ENCODE measurements at places on chromosomes 12 and 14.

- DNase-seq = no peak
These were observed 126.7 kb downstream of the EPS8 start for GRCh38 chr12:15662303-15662980.

- no peak for DNase-seq
These were observed 113.0 kb downstream of the DYRK2 start for GRCh38 chr12:67761566-67761965.

DNA sequence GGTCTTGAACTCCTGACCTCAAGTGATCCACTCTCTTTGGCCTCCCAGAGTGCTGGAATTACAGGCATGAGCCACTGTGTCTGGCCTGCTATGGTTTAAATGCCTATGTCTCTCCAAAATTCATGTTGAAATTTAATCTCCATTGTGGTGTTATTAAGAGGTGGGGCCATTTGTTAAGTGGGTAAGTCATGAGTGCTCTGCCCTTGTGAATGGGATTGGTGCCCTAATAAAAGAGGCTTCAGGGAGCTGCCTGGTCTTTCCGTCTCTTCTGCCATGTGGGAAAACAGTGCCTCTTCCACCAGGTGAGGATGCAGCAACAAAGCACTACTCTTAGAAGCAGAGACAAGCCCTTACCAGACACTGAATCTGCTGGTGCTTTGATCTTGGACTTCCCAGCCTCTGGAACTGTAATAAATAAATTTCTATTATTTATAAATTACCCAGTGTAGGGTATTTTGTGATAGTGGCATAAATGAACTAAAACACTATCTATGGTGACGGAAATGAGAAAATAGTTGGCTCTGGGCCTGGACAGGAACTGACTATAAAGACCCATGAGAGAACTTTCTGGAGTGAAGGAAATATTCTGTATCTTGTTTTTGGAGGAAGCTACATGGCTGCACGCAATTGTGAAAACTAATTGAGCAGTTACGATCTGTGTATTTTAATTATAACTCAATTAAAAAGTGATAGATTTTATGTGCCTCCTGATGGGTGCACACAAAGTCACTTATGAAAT is 12.1 kb upstream of the ATP23 start:
- DNase-seq = no peak

DNA sequence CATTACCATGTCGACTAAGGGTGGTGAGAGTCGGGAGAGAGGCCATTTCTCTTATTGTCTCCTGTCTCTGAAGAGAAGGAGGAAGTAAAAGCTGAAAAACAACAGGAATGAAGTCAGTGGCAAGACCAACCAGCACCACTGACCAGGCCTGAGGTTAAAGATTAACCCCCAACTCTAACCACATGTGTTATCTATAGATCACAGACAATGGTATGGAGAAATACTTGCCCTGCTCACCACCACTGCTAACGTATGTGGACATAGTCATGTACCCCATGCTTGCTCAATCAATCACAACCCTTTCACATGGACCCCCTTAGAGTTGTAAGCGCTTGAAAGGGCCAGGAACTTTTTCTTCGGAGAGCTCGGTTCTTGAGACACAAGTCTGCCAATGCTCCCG is 690.9 kb upstream of the LMO3 start:
- DNase-seq = no peak

DNA sequence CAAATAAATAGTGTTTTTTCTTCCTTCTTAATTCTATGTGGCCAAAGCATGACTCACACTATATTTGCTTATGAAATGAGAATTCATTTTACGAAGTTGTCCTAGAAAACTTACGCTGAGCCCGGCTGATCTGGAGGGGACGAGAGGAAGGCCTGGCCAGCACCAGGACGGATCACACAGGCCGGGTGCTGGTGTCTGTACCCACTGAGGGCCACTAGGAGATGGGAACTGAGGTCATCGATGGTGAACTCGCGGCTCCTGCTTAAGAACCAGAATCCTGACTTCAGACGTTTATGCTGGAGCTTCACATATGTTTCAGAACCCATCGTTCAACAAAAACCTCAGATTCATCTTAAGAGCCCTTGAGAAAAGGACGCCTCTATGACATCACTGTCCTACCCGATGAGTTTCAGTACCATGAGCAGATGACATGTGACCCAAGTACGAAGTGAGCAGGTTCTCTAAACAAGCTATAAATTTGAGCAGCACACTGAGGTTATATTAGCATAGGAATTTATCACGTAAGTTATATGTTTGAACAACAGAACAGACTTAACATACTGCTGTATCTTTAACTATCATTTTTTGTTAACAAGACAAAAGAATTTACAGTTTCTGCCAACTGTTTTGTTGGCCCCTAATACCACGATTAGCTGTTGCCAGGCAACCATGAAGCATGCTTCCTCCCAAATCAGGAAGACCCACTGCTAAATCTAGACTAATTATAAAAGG is 111.9 kb downstream of the FOXN3 start:
- DNase-seq = no peak

GRCh38 chr14:98156411-98156810 is 1115.6 kb downstream of the BCL11B start:
- no peak for DNase-seq

GRCh38 chr12:82652071-82652470 is 34.6 kb upstream of the TMTC2 start:
- no peak for DNase-seq

- no peak for DNase-seq
These were observed 87.3 kb downstream of the SLC41A2 start for GRCh38 chr12:104870797-104871196.

- DNase-seq = no peak
These were observed 505.0 kb downstream of the SLC16A7 start for GRCh38 chr12:60100852-60101251.

DNA sequence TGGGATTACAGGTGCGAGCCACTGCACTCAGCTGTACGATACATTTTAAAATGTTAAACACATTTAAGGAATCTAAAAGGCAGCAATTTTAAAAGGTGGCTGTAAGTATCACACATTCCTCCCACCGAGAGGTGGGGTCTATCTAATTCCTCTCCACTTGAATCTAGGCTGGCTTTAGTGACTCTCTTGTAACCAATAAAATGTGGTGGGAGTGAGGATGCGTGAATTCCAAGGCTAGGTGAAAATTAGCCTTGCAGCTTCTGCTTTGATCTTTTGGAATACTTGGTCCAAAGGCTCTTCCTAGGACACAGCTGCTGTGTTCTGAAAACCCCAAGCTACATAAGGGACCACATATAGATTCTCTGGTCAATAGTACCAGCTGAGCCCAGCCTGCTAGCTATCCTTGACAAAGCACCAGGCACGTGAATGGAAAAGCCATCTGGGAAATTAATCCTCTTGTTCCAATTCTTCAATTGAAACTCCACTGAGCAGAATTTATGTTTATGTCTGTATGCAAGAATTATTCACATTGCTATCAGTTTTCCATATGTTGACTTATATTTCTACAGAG is 8.8 kb upstream of the GPRC5D start:
- no peak for DNase-seq

DNA sequence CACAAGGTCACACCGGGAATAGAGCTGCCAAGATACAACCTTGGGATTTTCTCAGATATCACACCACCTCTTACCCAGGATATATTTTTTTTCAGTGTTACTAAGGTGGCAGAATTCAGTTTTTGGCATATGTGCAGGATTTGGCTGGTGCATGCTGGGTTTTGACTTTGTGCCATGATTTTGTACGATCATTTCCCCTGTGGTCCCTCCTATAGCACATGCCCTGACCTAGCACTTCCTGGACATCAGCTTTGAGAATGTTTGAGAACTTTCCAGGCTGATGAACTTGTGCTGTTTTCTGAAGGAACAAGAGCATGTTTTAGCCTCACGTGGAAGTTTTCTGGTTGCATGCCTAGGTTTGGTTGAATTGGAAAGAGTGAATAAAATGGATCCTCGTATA is 11.0 kb upstream of the TBPL2 start:
- DNase-seq = no peak

GRCh38 chr12:5909560-5909959 is 35.5 kb downstream of the ANO2 start:
- no peak for DNase-seq

- no peak for DNase-seq
These were observed 64.2 kb downstream of the CLMN start for GRCh38 chr14:95255487-95255886.

GRCh38 chr14:93410021-93410420 is 20.7 kb upstream of the UNC79 start:
- no peak for DNase-seq

DNA sequence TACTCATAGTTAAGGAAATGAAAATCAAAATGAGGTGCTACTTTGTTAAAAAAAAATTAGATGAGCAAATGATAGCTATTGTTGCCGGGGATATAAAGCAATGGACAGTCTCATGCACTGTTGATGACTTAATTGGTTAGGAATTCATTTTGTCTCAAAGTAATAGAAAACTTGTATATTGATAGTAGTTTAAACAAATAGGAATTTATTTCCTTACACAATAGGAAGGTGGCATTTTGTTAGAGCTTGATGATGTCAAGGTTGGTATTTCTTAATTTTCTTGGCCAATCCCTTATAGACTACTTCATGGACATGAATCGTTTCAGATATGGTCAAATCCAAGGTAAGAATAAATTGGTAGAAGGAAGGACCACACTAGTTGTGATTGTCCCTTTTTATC is 7.8 kb downstream of the PRPF39 start:
- DNase-seq = no peak

GRCh38 chr14:91143862-91144261 is 30.0 kb downstream of the DGLUCY start:
- DNase-seq = no peak

DNA sequence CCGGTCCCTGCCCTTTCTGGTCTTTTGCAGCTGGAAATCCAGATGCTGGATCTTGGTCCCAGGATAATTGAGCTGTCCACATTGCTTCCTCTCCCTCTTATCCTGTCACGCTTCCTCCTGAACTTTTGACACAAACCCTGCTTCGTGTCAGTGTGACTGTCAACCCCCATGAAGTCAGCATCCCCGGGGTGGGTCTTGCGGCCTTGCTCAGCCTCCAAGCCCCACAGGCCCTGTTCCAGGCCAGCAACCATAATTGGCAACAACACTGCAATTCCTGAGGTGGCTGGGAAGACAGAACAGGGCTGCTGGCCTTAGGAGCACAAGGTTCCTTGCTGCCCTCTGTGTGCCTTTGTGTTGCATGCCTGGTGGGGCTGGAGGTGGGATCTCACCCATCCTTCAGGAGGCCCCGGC is 74.9 kb downstream of the NTF3 start:
- no peak for DNase-seq

DNA sequence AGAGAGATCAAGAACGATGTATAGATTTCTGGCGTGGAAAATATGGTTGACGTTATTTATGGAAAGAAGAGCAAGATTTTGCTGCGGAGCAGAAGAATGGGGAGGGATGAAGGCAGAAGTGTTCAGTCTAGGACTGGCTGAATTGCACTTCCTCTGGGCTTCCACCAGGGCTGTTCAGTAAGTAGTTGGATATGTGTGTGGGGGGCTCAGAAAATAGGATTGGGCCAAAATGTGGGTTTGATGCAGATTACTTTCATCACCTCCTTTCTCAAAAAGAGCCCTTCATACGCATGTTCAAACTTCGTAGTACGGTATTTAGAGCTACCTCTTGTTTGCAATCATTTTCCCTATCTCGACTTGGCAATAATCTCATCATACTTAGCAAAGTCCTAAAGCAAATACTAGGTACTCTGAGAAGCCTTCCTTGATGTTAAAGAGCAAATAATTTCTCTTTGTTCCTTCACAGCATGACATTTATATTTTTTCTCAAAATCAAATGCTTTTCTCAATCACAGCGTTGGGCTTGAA is 349.4 kb downstream of the NELL2 start:
- DNase-seq = no peak

- DNase-seq = no peak
These were observed 1.2 kb downstream of the HNRNPC start for GRCh38 chr14:21267886-21268616.

DNA sequence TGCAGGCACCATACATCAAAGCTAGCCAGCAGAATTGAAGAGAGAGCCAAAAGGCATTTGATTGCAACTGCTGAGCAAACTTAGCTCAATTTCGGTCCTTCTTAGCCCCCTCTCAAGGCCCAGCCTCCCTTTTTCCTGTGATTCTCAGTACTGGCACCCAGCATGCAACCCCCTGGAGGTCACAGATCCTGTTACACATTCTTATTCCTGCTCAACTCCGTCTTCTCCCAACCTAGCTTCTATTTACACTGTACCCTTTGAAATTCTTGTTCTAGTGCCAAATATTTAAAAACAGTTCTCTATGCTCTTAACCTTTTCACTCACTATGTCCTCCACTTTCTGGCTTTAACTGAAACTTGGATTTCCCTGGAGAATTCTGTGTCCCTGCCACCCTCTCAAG is 131.3 kb upstream of the CPSF6 start:
- DNase-seq = no peak

Data from SW 1271 (cell line).